Natural killer cell (primary cell): ENCODE measurements at places on chromosomes 6 and 20. TPM values are rescaled to one million over a fixed set of nuclear protein-coding genes. Genes with fewer than 3 reads are reported as not detected.

GRCh38 chr6:79215213-79215824 lies 19.2 kb downstream of the HMGN3 start:
- DNase-seq, result no peak

GRCh38 chr6:163347021-163347446 lies 67.5 kb upstream of the QKI start:
- DNase-seq, result no peak

Gene TPD52L1
- 1.2 TPM for total RNA-seq

- no peak for DNase-seq
Observed at GRCh38 chr20:9506280-9506821, 8.0 kb upstream of the LAMP5 start.

GRCh38 chr6:41255110-41255509 lies 27.0 kb downstream of the TREML4 start:
- no peak for DNase-seq

DNA sequence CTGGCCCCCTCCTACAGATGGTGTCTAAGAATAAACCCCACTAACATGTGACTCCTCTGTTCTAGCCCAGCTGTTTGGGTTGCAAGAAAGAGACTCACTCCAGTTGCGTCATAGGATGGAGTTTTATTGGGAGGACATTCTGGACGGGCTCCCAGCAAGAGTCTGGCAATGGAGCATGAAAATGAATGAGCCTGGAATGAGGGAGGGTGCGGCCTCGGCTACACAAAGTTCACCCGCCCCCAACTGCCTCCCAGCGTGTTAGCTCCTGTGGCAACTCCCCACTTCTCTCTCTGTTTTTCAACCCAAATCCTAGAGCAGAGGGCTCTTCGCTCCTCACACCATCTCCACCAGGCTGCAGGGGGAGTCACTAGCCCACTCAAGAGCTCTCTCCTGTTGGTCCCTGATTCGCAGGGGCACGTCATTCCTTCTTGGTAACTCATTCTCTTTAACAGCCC lies 5.1 kb upstream of the ADAM33 start:
- DNase-seq, result no peak

Gene PCK1
- total RNA-seq, result not detected

- no peak for DNase-seq
Observed at GRCh38 chr20:25282034-25282781, 34.3 kb downstream of the PYGB start.

DNA sequence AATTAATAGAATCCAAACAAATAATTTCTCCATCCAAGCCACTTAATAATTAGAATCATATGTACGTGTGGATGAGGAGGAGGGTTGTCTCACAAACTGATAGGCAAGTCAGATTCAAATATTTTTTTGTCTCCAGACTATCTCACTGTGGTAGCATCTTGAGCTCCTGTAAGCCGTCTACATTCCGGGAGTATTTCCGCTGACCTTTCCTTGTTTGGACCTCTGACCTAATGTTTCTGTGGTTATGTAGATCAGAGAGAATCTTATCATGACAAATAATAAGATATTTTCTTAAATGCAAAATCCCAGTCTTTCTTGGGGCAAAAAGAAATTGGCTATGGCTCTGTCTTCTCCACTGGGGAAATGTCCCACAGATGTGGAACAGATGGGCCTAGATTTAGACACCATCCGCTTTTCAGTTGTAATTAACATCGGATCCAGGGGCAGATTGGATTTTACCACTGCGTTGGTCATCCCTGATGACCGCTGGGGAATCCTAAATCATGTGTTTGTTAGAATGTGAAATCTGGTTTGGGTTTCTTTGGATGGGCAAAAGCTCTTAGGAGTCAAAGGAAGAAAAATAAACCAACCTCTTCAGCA lies 197.1 kb upstream of the RIN2 start:
- DNase-seq, result no peak

DNA sequence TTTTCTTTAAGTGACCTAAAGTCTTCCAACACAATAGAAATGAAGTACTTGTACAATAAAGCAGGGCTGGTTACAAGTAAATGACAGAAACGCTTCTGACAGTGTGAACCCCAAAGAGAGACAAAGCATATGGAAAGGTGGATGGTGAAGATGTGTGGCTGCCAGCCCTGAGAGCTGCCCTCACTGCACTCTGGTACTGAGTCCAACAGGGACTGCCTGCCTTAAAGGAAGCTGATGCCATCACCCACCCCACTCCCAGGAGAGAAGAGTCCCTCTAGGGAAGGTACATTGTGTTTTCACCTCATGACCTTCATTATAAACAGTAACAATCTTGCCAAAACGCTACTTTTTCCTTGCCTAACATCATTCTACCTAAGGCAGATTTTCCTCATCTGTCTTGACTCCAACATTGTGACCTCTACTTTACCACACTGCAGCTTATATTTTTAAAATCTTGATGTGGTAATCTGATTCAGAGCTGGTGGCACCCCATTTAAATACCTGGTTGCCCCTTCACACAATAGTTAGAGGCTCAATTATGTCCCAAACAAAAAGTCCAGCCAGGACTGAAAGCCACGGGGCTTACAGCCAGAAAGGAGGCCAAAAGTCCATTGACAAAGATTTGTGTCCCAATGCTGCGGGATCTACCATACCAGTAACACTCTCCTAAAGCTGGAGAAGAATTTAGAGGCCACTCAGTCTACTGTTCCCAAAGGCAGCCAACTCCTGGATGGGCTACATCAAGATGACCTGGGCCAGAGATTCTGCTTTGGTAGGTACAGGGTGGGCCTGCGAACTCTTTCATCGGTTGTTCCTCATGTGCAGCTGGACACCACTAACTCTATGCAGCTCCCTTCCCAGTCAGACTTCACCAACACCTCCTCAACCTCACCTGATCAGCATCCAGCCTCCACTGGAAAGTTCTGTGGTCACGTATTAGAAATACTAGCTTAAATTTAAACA lies 4.4 kb downstream of the APMAP start:
- no peak for DNase-seq

Gene RNGTT
- 27.2 TPM for total RNA-seq

Gene BMP7
- total RNA-seq, result not detected

Gene CST7
- 590 TPM for total RNA-seq

Gene TNFRSF6B
- not detected for total RNA-seq

DNA sequence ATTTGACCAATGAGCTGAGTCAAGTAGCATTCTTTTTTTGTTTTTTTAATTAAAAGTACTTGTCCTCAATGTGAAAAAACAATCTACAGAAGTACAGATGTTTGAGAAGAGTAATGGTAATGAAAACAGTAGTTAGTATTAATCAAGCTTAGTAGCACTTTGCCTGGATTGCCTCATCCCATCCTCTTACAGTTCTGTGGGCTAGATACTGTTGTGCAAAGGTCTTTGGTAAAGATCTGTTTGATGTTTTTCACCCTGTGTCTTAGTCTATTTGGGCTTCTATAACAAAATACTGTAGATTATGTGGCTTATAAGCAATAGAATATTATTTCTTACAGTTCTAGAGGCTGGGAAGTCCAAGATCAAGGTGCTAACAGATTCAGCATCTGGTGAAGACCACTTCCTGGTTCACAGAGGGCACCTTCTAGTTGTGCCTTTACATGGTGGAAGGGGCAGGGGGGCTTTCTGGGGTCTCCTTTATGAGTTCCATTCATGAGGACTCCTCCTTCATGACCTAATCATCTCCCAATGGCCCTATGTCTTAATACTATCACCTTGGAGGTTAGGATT lies 84.3 kb downstream of the SHLD1 start:
- DNase-seq, result no peak

GRCh38 chr6:35368038-35368887 lies 25.9 kb downstream of the PPARD start:
- no peak for DNase-seq

- no peak for DNase-seq
Observed at GRCh38 chr20:37144856-37145404, 34.2 kb upstream of the RPN2 start.
